ENCODE measurements at places on chromosomes 3 and 15.
A peak's percentile ranks its signal among the peaks of the same experiment; 100 is the strongest.

DNA sequence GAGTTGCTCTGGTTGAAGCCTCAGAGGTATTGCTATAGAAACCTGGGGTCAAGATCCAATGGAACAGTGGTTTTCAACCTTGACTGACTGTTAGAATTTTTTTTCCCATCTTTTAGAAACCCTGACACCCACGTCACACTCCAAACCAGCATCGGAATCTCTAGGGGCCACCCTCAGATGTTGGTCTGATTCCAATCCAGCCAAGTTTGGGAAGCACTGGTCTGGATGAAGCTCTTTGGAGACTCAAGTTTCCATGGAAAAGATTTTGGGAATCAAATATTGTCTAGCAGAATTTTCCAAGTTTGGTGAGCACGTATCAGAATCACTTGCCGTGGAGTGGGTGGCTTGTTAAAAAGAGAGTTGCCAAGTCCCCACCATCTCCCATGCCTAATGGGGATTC, 103.8 kb downstream of the THSD4 start:
- DNase-seq: no peak

- no peak for DNase-seq
Observed at GRCh38 chr15:48507416-48508065, 138.0 kb downstream of the FBN1 start.

DNA sequence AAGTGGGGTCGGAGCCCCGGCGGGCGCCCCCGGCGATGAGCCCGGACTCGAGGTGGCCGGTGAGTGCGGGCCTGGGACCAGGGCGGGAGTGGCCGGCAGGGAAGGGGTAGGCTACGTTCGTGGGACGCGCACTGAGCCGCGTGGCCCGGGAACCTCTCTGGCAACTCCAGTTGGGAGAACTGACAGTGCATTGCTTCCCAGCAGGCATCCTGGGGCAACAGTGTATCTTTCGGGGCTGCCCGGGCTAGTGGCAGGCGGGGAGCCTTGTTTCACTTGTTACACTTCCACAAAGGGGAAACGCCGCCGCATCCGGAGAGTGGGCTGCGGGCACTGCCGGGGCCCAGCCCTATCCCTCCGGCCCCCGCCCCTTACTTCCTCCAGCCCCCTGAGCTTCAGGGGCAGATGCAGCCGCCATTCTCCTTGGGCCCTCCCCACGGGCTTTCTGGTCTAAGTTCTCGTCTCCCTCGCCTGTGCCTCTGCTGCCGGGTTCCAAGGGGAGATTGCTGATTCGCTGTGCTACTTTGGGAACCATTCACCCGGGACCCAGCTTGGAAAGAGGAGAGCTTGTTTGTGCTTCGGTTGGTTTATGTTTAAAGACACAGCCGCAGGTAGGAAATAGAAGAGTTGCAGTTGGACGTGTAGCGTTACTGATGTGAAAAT, 675 bp downstream of the BRPF1 start:
- DNase-seq: peak; percentile 22

- DNase-seq: no peak
Observed at GRCh38 chr3:32816439-32817256, 1.1 kb upstream of the TRIM71 start.

DNA sequence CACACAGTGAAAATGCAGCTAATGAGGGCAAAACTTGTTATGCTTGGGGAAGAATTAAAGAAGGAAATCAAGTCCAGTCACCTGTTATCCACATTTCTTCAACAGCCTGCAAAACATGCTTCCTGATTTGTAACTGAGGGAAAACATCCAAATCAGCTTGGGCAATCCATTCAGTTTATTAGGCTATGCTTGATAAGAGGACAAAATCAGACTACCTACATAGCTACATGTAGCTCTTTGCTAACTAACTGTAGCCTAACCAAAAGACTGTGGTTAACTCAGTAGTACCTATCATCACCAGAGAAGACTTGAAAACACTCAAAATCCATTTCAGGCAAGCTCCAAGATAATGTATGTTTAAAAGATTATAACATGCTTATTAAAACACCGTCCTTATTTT, 436.4 kb downstream of the SHQ1 start:
- DNase-seq: no peak

- no peak for DNase-seq
Observed at GRCh38 chr15:33022629-33023028, 171.9 kb downstream of the FMN1 start.

- no peak for DNase-seq
Observed at GRCh38 chr3:52679199-52679538, 6.5 kb downstream of the PBRM1 start.

All from activated T-cell treated with anti-CD3 and anti-CD28 coated beads for 24 hours (primary cell).